ENCODE measurements at places on chromosomes 7 and 10.

DNA sequence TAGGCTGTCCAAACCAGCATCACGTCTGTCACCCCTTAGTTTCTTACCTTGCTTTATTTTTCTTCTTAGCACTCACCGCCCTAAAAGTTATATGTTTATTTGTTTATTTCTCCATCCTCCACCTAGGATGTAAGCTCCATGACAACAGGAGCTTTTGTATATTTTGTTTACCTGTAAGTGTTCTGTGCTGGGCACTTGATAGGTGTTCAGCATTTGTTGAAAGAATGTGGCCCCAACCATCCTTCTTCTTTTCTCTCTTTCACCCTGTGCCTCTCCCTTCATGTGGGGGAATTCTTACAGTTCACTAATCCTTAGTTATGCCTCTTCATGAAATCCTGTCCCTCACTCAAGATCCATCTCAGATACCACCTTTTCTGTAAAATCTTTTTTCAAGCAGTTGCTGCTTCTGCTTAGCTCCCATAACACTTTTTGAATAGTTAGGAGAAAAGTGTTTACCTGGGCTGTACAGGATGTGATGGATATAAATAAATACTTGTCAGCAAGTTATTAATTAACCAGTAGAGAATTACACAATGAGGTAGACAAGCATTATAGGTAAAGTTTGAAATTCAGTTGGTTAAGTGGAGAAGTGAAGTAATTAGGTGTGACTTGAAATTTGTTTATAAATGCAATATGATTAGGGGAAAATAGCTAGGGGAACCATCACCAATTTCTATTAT lies 9.7 kb downstream of the AHR start:
- no peak for DNase-seq

DNA sequence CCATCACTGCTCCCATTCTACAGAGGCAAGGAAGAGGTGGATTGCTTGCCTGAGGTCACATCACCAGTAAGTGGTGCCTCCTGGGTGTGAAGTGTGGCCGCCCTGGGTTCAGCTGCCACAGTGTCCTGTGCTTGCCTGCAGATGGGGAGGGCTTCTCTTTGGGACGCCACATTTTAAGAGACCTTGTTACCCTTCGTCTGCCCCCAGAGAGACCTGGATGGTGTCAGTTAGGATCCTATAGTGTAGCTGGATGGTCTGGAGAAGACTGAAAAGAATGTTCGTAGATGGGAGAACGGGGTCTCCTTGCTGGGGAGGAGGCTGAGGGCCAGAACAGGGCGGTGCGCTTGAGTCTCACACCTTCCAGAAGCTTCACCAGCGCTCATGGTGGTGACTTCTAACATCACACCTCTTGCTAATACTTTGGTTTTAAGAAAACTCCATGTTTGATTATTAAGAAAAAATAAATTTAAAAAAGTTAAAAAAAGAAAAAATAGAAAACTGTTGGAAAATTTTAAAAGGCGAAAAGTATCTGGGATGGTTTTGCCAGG lies 2.3 kb downstream of the DOCK1 start:
- DNase-seq, result no peak

- DNase-seq, result no peak
These were observed 16.1 kb upstream of the PIK3CG start for GRCh38 chr7:106848851-106849442.

- no peak for DNase-seq
These were observed 9.2 kb downstream of the LAMB4 start for GRCh38 chr7:108120933-108121332.

DNA sequence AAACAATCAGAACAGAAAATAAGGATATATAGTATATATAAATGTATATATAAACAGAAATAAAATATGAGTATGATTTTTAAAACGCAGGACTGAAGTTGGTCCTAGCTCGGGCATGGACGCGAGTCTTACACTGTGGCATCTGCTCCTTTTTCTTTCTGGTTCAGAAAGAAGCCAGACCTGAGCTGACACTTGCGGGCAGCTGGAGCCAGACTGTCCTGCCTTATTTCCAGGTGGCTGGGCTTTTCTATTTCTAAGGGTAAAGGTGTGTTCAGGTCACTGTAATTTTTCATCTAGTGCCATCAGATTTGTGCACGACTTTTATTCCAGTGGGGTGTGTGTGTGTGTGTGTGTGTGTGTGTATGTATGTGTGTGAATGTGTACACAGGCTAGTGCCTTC lies 166.4 kb downstream of the GALNT17 start:
- no peak for DNase-seq

DNA sequence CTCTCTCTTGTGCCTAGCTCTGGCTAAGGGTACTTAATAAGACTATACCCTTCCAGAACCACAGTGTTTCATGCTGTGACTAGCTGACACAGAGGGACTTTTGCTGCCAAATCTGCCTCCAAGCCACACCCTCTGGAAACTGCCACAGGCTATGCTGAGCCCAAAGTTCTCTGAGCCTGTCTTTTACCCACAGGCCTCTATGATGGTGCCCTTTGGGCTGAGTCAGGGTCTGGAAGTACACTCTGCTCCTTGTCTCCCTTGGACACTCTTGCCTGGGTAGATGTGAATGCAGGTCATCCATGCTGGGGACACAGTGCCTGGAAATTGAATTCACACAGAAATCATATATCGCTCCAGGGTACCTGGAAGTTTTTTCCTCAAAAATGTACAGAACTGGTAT lies 22.6 kb downstream of the DYDC1 start:
- no peak for DNase-seq

- no peak for DNase-seq
These were observed 29.7 kb upstream of the DDC start for GRCh38 chr7:50594734-50595485.

- DNase-seq, result no peak
These were observed 109.9 kb downstream of the JCAD start for GRCh38 chr10:29949411-29950011.

GRCh38 chr7:112067632-112068540 lies 138.3 kb downstream of the DOCK4 start:
- DNase-seq, result no peak

DNA sequence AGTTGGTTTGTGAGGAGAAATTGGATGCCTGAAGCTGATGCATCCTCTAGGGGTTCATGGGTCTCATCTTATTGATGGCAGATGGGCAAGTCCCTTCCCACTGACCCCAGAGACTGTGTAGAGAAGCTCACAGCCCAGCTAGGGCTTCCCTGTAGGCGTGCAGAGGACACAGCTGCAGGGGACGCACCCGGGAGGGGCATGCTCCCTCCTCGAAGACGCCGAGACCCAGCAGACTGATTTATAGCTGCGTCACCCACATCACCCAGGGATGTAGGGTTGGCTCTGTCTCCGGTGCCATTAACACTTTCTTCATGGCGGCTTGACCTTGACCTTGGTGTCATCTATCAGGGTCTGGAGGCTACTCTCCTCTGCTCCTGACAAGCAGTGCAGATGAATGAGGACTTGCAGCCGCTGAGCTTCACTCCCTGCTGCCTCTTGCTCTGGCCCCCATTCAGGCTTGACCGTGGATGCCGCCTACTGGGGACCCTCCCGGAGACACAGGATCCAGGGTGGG lies 549.7 kb downstream of the TCERG1L start:
- DNase-seq, result no peak

- DNase-seq, result no peak
These were observed 40.5 kb downstream of the ITIH5 start for GRCh38 chr10:7626283-7626682.

DNA sequence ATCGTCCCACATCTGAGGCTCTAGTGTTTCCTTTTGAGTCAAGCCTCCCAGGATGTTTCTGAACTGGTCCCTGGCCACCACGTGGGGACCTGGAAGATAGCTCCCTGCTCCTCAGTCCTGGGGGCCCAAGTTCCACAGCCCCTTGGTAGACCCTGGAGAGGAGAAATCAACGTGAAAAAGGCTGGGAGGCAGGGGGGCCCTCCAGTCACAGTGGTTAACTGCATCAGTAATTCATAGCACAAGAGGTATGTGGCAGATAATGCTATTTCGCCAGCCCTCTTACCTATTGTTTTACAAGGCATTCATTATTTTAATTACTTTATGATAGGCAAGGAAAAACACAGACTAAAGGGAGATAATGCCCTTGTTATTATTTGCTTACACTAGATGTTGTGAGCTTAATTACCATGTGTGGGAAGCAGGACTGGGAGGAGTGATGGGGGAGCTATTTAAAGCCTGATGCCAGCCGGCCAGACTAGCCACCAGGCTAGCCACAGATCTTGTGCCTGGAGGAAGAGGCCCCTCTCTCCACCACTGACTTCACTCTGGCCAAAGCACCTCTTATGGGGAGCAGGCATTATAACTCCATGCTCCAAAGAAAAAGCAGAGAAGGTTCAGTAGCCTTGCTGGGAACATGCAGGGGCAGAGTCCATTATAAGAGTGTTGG lies 230.7 kb downstream of the KCNMA1 start:
- DNase-seq, result no peak

GRCh38 chr10:51743146-51743545 lies 43.8 kb upstream of the CSTF2T start:
- DNase-seq, result no peak

- DNase-seq, result peak; percentile 99
These were observed 1.3 kb upstream of the NFKB2 start for GRCh38 chr10:102394079-102394800.

- no peak for DNase-seq
These were observed 354.4 kb downstream of the CRPPA start for GRCh38 chr7:16066805-16067459.

GRCh38 chr7:143375298-143376034 lies 5.7 kb upstream of the ZYX start:
- peak; percentile 50 for DNase-seq

- DNase-seq, result no peak
These were observed 317.3 kb downstream of the PRPF18 start for GRCh38 chr10:13904064-13904463.

GRCh38 chr10:95360122-95360714 lies 69.4 kb upstream of the PDLIM1 start:
- no peak for DNase-seq

GRCh38 chr7:2997014-2997413 lies 46.7 kb downstream of the CARD11 start:
- no peak for DNase-seq

DNA sequence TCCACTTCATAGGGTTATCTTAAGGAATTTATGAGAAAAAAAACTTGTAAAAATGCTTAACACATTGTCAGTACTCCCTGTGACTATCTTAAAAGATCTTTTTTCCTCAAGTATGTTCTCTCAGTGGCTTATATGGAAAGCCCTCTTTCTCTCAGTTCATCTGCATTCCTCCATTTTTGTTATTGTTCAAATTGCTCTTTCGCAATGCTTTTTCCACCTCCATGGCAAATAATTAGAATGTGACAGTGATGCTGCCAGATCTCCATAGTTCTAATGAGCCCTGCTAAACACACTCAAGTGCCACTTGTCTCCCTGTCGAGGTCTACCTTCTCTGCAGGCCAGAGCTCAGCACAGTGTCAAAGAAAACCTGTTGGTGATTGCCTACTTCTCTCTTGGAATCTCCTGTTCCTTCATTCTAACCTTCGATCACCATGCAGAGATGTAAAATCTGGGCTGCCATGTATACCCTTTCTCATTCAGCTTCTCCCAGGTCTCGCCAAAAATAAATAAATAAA lies 37.2 kb upstream of the ABCB5 start:
- no peak for DNase-seq

DNA sequence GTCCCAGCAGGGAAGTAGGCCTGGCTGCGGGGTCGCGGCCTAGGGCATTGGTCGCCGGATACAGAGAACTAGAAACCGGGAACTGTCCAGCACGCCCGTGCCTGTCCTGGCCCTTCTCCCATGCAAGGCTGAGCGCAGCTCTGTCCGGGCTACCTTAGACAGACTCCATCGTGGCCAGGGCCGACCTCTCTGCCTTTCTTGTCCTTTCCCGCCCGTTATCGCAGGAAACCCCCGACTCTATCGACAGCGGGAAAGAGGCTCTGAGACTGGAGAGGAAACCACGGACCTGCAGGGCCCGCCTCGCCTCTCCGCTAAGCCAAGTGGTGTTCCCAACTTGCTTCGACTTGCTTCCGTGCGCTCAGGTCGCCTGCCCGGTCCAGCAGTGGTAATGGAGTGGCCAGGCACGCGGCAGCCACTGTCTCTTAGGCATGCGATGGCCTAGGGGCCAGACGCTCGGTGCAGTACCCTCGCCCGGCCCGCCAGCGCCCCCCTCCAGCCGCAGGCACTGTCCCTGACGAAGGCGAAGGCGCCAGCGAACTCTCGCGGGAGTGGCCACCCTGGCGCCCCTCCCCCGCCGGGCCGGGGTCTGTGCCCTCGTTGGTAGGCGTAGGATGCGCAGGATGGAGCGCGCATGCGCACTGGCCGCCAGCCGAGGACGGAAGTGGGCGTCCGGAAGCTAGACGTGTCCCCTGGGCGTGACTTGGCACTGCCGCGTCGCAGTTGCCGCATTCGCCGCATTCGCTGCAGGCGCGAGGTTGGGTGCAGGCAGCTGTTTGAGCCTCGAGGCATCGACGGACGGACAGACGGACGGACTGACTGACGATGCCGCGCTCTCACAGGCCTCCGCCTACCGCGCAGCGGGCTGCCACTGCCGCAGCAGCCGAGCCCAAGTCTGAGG lies 54.4 kb downstream of the MCMBP start:
- no peak for DNase-seq

- DNase-seq, result no peak
These were observed 163.3 kb downstream of the IPMK start for GRCh38 chr10:58104351-58104751.

GRCh38 chr10:101140950-101141615 lies 10.0 kb downstream of the TLX1 start:
- DNase-seq, result no peak

DNA sequence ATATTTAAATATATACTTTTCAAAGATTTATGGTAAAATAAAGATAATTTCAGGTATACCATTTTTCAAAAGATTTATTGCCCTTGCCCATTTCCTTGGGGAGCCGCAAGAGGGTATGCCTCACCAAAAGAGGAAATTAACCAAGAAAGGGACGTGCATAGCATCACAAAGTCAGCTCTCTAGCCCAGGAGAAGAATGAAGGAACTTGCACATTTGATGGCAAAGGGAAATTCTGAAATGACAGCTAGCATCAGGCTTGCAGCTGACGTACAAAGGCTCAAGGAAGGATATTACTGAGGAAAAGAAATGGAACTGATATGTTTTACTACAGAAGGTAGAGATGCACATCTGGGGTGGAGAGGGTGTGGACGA lies 93.6 kb upstream of the RSU1 start:
- no peak for DNase-seq

DNA sequence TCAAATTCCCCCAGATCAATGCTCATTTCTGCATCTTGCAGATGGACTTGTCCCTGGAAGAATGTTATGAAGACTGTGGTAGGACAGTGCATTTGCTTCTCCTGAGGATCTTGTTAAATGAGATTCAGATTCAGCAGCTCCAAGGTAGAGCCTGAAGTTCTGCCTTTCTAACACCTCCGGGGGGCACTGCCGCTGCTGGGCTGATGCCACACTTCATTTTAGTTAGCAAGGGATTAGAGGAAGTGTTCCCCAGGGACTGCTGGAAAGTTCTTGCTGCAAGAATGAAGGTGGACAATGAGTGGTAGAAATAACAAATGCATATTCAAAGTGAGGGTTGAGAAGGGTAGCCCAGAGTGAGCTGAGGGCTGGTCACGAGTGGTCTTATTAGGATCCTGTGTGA lies 434.3 kb upstream of the AKR1E2 start:
- DNase-seq, result no peak

DNA sequence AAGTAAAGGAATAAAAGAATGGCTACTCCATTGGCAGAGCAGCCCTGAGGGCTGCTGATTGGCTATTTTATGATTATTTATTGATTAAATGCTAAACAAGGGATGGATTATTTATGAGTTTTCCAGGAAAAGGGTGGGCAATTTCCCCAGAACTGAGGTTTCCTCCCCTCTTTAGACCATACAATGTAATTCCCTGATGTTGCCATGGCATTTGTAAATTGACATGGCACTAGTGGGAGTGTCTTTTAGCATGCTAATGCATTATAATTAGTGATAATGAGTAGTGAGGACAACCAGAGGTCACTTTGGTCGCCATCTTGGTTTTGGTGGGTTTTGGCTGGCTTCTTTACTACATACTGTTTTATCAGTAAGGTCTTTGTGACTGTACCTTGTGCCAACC lies 55.5 kb downstream of the BBS9 start:
- DNase-seq, result no peak
